Stimulated activated CD4-positive, alpha-beta T cell treated with anti-CD3 and anti-CD28 coated beads, Interleukin-15, amount 100 ng/mL, for 48 hours (primary cell): ENCODE measurements at places on chromosomes 13 and 19.

GRCh38 chr13:113060557-113061270 lies 44.9 kb upstream of the F7 start:
- no peak for DNase-seq

DNA sequence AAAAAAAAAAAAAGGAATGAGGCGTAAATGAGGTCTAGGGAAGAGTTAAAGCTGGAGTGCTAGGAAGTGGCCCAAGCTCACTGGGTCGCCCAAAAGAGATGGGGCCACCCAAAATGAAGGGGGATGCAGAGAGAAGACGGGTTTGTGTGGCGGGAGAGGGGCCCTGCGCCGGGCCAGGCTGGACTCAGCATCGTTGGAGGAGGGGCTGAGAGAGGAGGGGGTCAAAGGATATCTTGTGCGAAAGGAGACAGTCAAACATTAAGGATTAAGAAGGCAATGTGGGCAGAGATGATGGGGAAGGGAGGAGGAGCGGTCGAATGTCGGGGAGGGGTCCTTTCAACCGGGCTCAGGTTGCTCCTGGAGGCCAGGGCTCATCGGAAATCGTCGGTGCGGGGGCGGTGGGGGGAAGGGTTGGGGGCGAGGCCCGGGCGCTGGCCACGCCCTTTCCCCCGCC lies 825 bp upstream of the CARM1 start:
- no peak for DNase-seq

GRCh38 chr13:114199954-114200353 lies 20.9 kb downstream of the CFAP97D2 start:
- DNase-seq, result no peak

DNA sequence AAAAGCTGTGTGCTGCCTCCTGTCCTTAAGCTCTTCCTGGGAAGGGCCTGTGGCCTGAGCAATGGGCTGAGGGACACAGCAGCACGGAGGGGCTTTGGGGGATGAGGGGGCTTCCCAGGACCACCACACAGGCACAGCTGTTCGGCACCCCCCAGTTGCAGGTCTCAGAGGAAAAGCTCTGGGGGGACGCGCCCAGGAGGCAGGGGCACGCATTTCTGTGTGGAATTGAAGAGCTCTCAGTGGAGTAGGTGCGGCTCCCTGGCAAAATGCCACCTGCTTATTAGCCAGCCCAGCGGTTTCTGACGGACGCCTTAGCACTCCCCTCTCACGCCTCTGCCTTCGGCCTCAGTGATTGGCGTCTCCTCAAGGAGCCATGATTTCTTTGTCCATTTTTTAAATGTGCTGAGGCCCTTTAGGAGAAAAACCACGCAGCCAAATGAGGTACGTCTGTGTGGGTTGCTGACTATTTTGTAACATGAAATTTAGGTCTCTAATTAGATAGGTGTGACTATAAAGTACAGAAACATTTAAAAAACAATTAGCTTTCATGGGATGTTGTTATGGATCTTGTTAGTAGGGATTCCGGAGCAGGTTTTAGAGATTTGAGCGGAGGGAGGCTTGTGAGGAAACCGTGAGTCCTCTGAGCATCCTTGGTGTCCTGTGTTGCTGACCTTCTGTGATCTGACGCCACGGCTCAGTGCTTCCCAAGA lies 4.0 kb downstream of the MCF2L start:
- no peak for DNase-seq

- no peak for DNase-seq
Observed at GRCh38 chr19:2630352-2631001, 72.0 kb downstream of the GNG7 start.
